ENCODE measurements at places on chromosomes 5 and 9.

DNA sequence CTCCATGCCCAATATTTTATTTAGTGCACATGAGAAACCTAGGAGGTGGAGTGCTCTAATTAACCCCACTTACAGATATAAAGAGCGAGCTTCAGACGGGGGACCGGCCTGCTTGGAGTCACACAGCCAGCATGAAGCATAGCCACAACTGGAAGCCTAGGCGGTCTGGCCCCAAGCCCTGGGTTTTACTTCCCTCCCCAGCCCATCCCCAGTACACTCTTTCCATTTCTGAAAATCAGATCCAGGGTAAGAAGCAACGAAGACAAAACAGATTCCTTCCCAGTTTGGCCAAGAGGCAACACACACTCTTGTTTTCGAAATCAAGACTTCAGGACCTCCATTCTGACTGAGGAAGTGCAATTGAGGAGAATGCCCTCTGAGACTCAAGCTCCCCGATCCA is 27.1 kb downstream of the KCNMB1 start:
- DNase-seq: no peak

DNA sequence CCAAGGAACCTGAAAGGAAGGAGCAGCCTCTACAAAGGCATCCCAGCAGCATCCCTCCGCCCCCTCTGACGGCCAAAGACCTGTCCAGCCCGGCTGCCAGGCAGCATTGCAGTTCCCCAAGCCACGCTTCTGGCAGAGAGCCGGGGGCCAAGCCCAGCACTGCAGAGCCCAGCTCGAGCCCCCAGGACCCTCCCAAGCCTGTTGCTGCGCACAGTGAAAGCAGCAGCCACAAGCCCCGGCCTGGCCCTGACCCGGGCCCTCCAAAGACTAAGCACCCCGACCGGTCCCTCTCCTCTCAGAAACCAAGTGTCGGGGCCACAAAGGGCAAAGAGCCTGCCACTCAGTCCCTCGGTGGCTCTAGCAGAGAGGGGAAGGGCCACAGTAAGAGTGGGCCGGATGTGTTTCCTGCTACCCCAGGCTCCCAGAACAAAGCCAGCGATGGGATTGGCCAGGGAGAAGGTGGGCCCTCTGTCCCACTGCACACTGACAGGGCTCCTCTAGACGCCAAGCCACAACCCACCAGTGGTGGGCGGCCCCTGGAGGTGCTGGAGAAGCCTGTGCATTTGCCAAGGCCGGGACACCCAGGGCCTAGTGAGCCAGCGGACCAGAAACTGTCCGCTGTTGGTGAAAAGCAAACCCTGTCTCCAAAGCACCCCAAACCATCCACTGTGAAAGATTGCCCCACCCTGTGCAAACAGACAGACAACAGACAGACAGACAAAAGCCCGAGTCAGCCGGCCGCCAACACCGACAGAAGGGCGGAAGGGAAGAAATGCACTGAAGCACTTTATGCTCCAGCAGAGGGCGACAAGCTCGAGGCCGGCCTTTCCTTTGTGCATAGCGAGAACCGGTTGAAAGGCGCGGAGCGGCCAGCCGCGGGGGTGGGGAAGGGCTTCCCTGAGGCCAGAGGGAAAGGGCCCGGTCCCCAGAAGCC is 30.8 kb downstream of the CD180 start:
- no peak for DNase-seq

- DNase-seq: no peak
Measured at GRCh38 chr5:84306601-84307000, 78.1 kb downstream of the EDIL3 start.

DNA sequence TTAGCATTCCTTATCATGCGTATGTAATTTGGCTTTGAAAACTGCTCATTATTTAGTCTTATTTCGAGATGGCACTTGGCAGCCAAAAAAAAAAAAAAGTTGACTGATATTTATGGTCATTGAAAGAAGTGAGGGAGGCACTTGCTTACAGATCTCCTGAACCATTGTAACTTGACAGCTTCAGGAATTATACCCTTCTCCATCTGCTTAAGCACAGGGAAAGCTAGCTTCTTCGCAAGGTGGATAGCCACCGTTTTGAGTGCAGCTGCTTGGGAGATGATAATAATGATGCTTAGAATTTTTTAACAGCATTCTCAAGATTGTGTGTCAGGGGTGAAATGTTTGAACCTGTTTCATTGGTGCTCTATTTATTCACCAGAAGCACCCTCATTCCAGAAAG is 116.1 kb downstream of the GIN1 start:
- DNase-seq: no peak

GRCh38 chr5:80799573-80799972 is 144.8 kb upstream of the DHFR start:
- DNase-seq: no peak

DNA sequence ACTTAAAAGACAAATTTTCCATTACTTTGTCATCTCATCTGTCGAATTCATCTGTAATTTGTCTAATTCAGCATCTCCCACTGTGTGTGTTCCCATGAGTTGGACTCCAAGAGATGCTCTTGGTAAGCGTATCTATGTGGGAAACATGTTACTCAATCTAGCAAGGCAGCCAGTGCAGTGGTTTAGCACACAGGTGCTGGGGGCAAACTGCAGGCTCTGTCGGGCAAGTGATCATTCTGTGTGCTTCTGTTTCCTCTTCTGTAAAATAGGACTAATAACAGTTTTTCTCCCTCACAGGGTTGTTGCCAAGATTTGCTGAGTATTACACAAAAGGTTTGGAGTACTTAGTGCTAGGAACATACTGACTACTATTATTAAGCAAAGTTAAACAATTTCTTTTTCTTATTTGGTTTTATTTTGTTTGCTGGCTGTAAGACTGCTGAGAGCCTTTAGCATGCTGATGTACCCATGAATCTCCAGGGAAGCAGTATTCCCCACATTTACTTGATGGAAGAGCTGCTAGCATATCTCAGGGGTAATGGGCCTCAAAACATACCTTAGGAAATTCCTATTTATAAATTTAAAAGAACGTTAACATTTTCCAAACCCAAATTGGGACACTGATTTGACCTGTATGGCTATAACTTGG is 709 bp upstream of the GAPT start:
- no peak for DNase-seq

DNA sequence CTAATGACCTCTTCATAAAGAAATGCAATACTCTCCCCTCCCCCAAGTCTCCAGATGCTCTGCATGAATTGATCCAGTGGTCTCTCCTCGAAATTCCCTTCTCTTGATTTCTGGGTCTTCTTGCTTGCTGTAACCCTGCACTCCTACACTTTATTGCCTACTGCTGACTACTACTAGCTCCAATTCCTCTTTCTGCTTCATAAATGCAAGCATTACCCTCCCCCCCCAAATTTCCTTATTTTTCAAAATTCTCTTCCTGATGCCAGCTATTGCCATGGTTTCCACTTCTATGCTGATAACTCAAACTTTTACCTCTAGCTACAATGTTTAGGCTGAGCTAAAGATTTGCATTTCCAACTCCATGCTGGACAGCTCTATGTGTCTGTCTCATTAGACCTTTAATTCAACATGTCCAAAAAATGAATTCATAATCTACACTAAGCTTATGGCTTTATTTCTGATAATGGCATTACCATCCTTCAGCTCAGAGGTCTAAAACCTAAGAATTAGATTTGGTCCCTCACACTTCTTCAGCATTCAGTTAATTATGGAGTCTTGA is 1.4 kb downstream of the ZBTB26 start:
- DNase-seq: no peak

DNA sequence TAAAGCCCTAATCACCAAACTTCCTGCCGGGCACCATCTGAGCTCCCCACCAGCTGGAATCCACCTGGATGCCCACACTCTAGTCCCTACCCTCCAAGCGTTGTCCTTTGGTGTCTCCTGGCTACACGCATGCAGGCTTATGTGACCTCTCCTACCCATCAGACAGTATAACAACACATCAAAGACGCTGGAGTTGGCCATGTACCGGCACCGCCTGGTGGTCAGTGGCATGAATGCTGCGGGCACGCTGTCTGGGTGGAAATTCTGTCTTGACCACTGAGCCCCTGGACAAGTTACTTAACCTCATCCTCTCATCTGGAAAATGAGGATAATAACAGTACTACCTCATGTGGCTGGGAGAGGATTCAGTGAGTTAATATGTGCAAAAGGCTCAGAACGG is 23.4 kb upstream of the CORO2A start:
- DNase-seq: peak; percentile 7

DNA sequence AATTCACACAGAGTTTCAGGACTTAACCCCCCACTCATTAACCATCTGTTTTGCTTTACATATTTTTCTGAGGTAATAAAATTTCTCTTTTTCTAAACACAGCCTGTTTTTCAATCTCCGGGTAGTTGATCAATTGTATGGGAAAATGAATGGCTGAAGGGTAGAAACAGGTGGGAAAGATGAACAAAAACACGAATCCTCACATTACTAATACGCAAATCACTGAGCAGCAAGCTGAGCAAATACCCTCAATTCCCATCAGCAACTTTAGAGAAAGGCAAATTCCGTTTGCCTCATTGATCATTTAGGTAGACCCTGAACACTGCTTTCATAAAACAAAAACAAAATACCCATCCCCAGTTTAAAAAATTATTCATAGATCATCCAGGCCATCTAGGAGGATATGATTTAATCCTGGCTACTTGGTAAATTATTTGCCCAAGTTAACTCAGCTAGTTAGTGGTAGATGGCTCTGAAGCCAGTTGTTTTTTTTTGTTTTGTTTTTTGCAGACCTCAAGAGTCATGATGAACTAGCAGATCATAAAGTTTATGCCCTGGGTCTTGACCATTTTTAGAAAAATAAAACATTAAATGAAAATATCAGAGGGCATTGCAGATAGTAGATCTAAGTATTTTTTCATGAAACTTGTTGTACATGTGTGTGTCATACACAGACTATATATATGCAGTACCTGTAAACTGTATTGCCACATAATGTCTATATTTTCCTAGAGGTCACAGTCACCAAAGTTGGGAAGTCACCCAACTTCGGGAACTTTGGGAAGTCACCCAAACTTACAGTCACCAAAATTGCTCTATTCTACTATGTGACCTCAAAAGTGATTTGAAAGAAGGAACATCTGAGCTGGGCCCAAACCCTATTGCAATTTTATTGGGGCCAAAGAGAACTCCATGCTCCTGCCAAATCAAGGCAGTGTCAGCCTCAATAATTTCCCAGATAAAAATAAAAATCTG is 1.6 kb upstream of the CD274 start:
- no peak for DNase-seq

DNA sequence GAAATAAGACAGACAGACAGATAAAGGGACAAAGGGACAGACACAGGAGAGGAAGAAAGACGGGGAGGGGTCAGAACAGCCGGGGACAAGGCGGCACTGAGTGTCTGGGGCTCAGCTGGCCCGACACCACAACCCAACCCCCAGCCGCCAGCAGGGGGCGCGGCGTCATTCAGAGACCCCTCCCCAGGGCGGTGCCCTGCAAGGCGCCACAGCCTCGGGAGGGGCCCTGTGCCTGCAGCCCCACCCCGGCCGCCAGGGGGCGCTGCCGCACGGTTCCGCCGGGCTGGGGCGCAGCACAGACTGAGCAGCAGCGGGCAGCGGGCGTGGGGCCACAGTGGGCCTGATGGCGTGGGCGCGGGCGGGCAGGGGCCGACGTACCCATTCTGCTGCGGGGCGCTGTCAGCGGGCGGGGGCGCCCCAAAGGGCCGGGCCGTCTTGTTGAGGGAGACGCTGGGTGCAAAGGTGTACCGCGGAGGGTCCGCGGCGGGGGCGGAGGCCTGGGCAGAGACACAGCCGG is 5.9 kb downstream of the PDLIM7 start:
- no peak for DNase-seq

GRCh38 chr5:55626790-55627189 is 85.3 kb downstream of the SLC38A9 start:
- DNase-seq: no peak

DNA sequence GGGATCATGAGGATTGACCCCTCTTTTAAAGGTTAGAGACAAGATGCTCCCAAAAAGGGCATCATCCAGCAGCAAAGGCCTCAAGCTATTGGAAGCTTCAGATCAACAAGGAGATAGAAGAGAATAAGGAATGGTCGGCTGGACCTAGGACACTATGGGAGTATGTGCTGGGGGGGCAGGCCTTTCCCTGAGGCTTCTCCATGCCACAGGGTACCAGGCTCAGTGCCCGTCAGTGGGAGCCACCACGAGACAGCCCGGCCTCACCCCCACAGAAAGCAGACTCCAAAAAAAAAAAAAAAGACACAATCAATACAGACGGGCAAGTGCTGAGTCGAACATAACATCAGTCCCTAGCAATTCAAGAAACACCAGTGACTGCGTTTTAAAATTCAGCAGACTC is 117.4 kb downstream of the KLHL3 start:
- no peak for DNase-seq

All from LHCN-M2 (cell line).